Activated B cell treated with CpG ODN at 0.5 μM for 24 hours (primary cell): ENCODE measurements at places on chromosomes 5 and 9.
A peak's percentile ranks its signal among the peaks of the same experiment; 100 is the strongest.

GRCh38 chr5:149641000-149641576 lies 59.8 kb downstream of the ARHGEF37 start:
- no peak for DNase-seq
- no peaks in the 10 kb centered on the region for H3K27me3 ChIP-seq
- no peak overlapping the region for H3K4me3 ChIP-seq
- no peak overlapping the region for H3K27ac ChIP-seq
- no peaks in the 10 kb centered on the region for H3K36me3 ChIP-seq
- no peaks in the 10 kb centered on the region for H3K4me1 ChIP-seq

DNA sequence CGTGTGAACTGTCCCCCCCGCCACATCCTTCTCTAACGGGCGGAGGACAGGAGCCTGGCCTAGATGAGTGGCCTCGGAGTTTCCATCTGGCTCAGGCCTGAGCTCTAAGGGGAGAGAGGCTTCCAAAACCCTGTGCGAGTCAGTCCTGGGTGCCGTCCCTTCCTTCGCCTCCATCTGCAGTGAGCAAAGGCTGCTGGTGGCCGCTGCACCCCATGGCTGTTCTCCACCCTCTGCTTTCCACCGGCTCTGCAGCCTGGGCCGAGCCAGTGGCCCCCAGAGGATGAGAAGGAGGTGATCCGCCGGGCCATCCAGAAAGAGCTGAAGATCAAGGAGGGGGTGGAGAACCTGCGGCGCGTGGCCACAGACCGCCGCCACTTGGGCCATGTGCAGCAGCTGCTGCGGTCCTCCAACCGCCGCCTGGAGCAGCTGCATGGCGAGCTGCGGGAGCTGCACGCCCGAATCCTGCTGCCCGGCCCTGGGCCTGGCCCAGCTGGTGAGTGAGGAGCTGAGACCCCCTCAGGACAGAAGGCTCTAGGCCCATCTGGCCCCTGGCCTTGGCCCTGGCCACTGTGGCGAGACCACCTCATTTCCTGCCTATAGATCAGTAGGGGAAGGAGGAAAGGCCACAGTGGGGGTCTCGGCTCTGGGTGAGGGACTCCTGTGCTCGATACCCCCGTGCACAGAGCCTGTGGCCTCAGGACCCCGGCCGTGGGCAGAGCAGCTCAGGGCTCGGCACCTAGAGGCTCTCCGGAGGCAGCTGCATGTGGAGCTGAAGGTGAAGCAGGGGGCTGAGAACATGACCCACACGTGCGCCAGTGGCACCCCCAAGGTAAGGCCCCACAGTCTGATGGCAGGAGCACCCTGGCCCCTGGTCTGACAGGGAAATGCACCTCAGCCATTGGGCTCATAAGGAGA lies 3.0 kb downstream of the PKN3 start:
- H3K27ac ChIP-seq, result no peak overlapping the region
- no peaks in the 10 kb centered on the region for H3K27me3 ChIP-seq
- no peak overlapping the region for H3K4me3 ChIP-seq
- DNase-seq, result no peak

- H3K36me3 ChIP-seq, result no peaks in the 10 kb centered on the region
- no peaks in the 10 kb centered on the region for H3K4me1 ChIP-seq
- H3K4me3 ChIP-seq, result no peak overlapping the region
- H3K27me3 ChIP-seq, result no peaks in the 10 kb centered on the region
These were observed 390.0 kb upstream of the IRX4 start for GRCh38 chr5:2272755-2273154.

- peaks cover 24% of the 10 kb centered on the region for H3K36me3 ChIP-seq
- no peak for DNase-seq
- H3K27ac ChIP-seq, result no peak overlapping the region
These were observed 223.0 kb downstream of the PJA2 start for GRCh38 chr5:109186759-109187158.

- no peak overlapping the region for H3K27ac ChIP-seq
- H3K36me3 ChIP-seq, result no peaks in the 10 kb centered on the region
- H3K4me3 ChIP-seq, result no peak overlapping the region
- peaks cover 8% of the 10 kb centered on the region for H3K27me3 ChIP-seq
- no peaks in the 10 kb centered on the region for H3K4me1 ChIP-seq
These were observed 180.4 kb upstream of the S1PR3 start for GRCh38 chr9:88810826-88811225.

GRCh38 chr5:168987543-168988300 lies 313.2 kb downstream of the SLIT3 start:
- no peaks in the 10 kb centered on the region for H3K4me1 ChIP-seq
- H3K27me3 ChIP-seq, result peaks cover 12% of the 10 kb centered on the region
- H3K27ac ChIP-seq, result no peak overlapping the region
- H3K4me3 ChIP-seq, result no peak overlapping the region
- no peaks in the 10 kb centered on the region for H3K36me3 ChIP-seq

DNA sequence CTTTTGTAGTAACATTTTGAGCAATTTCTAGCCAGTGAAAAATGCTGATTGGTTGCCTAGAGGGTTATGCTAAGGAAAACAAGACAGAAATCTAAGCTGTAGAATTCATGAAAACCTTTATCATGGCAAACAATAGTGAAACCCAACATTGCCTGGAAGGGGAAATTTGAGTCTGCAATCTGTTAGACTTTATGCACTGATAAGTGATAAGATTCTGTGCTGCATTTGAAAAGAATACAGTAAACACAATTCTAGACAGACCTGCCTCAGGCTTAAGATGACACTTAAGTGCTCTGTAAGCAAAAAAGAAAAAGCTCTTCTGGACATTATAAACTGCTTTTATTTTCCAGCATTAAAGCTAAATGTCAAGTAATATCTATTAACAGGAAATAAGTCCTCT lies 519.3 kb downstream of the ISL1 start:
- H3K36me3 ChIP-seq, result no peaks in the 10 kb centered on the region
- no peaks in the 10 kb centered on the region for H3K27me3 ChIP-seq
- H3K4me3 ChIP-seq, result no peak overlapping the region
- no peaks in the 10 kb centered on the region for H3K4me1 ChIP-seq

- peaks cover 6% of the 10 kb centered on the region for H3K4me1 ChIP-seq
- no peak for DNase-seq
- H3K4me3 ChIP-seq, result no peak overlapping the region
- no peak overlapping the region for H3K27ac ChIP-seq
- H3K36me3 ChIP-seq, result no peaks in the 10 kb centered on the region
These were observed 13.9 kb upstream of the FNIP1 start for GRCh38 chr5:131810510-131811249.

GRCh38 chr9:123329329-123329955 lies 26.6 kb upstream of the CRB2 start:
- no peak overlapping the region for H3K4me3 ChIP-seq
- H3K36me3 ChIP-seq, result no peaks in the 10 kb centered on the region
- no peak for DNase-seq
- H3K4me1 ChIP-seq, result peaks cover 65% of the 10 kb centered on the region

DNA sequence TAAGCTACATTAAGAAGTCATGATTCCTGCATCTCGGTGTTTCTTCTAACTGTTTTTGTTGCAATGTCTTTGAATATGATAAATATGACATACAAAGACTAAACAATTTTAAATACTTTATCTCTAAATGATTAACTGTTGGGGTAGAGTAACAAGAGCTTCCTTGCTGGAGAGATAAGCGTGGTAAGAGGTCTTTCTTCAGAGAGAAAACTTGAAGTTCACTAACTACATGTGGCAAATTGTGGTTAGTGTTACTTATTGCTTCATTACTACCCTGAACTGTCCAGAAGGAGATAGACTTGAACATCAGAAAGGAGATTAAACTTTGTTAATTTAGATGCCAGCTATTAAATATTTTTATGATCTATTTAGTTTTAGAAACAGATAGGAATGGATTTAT lies 7.0 kb upstream of the ARSB start:
- H3K27ac ChIP-seq, result no peak overlapping the region
- DNase-seq, result no peak
- H3K4me1 ChIP-seq, result no peaks in the 10 kb centered on the region
- no peaks in the 10 kb centered on the region for H3K36me3 ChIP-seq
- H3K4me3 ChIP-seq, result no peak overlapping the region

GRCh38 chr5:160743027-160743426 lies 109.0 kb downstream of the ATP10B start:
- no peaks in the 10 kb centered on the region for H3K36me3 ChIP-seq
- DNase-seq, result no peak
- H3K27me3 ChIP-seq, result no peaks in the 10 kb centered on the region
- H3K4me1 ChIP-seq, result no peaks in the 10 kb centered on the region
- no peak overlapping the region for H3K4me3 ChIP-seq

GRCh38 chr9:134871697-134872340 lies 8.8 kb upstream of the FCN2 start:
- no peak overlapping the region for H3K4me3 ChIP-seq
- no peak for DNase-seq
- no peaks in the 10 kb centered on the region for H3K36me3 ChIP-seq
- H3K27me3 ChIP-seq, result peaks cover 6% of the 10 kb centered on the region
- no peak overlapping the region for H3K27ac ChIP-seq
- peaks cover 19% of the 10 kb centered on the region for H3K4me1 ChIP-seq

DNA sequence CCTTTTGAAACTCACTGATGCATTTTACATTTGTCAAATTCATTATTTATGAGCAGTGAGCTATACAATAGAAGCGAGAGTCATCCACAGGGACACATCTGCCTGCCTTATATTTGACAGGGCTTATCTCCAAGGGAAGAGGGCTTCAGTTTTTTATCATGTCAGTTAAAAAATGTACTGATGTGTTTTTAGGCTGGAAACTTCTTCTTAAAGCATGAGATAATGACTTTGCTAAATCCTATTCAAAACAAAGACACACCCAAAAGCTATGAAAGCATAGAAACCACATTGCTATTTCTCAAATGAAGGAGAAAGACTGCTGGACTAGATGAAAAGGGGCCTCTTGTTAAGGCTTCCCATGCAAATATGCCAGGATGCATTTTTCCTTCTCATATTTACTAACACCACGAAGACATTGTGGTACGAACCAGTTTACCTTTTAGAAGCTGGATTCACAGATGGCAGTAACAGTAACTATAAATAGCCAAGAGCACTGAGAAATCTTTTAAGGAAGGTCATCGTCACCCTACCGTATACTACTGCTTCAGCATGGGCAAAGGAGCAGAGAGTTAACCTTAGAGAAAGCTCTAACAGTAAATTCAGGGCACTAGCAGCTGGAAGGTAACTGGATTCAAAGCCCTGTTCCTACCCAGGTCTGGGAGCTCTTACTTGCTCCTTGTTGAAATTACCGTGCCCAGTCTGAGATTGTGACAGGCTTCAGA lies 86.3 kb upstream of the IFNK start:
- peak overlapping the region; percentile 44 for H3K4me3 ChIP-seq
- H3K27me3 ChIP-seq, result no peaks in the 10 kb centered on the region
- H3K27ac ChIP-seq, result peak overlapping the region; percentile 59
- H3K36me3 ChIP-seq, result no peaks in the 10 kb centered on the region

DNA sequence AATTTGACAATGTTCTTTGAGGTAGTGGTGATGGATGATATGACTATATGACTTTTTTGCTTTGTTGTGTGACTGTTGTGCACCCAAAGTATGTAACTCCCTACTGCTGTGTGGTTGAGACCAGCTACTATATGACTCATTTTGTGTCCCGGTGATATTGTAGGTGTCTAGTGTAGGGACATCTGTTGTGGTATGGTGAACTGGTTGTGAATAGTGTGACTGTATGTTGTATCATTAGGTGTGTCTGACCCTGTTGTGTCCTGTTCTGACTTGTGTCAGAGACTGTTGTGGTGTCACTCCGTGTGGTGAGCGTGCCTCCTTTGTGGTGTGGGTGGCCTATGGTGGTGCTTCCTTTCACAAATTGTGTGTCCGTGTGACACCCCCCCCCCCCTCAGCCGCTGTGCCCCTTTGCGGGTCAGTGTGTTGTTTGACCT lies 11.2 kb upstream of the CXXC5 start:
- H3K4me1 ChIP-seq, result peaks cover 82% of the 10 kb centered on the region
- peak overlapping the region; percentile 97 for H3K27ac ChIP-seq
- peak overlapping the region; percentile 79 for H3K4me3 ChIP-seq
